Activated CD4-positive, alpha-beta T cell treated with anti-CD3 and anti-CD28 coated beads, Interleukin-2, Interleukin-4, amounts not matched to agents 100 ng/mL and 50 ng/mL, durations not matched to agents 16 hours and 8 hours (primary cell): ENCODE measurements at places on chromosomes 6 and 20.

DNA sequence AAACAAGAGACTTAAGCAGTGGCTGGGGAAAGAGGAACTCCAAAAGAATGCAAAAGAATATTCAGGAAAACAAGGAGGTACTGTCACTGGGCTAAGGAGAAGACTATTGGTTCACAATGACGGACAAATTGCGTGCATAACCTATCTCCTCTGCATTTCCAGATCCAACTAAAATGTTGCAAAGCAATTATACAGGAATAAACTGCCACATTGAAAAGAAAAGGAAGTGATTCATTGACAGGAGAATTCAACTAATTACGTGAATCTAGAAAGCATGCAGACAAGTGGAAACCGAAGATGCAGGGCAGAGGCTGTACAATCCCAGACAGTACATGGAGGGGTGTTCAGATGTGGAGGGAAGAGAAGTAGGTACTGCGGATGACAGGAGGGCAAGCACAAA, 152.8 kb upstream of the RIPOR2 start:
- DNase-seq, result no peak

GRCh38 chr6:123094795-123095194, 98.8 kb downstream of the CLVS2 start:
- no peak for DNase-seq

- peak; percentile 81 for DNase-seq
These were observed at the start of gene PFDN4 for GRCh38 chr20:54207743-54208547. Gene PFDN4, plus strand, starts transcription at chr20:54208087. Its CDS starts 14 bp downstream, at chr20:54208101.

DNA sequence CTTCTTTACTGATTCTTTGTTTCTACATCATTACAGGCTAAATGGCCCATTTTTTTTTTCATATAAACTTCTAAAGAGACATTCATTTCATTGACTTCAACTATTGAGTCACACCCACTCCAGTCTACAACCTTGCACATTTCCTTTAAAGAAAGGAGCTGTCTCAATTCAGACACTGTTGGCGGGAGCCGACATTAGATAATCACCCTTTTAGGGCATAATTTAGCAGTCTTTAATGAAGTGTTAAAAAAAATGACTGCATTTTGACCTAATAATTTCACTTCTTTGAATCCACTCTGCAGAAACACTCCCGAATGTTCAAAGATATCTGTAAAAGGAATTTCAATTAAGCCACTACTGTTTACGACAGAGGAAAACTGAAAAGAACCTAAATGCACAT, 1.5 kb downstream of the EPM2A start:
- DNase-seq, result no peak

GRCh38 chr6:41531591-41532582, 14.3 kb upstream of the FOXP4 start:
- peak; percentile 88 for DNase-seq

DNA sequence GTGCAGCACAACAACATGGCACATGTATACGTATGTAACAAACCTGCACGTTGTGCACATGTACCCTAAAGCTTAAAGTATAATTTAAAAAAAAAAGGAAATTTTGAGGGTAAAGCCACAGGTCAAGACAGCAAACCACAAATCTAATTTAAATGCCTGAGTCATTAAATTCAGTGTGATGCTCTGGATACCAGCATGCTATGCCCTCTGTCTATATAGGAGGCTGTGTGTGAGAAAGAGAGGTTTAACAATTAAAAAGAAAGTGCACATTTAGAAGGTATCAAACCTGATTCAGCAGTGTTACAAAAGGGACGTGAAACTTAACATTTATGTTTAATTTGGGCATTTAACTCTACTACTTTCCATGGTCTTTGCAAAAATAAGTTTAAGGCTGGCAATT, 276.3 kb downstream of the ADGRB3 start:
- DNase-seq, result no peak

DNA sequence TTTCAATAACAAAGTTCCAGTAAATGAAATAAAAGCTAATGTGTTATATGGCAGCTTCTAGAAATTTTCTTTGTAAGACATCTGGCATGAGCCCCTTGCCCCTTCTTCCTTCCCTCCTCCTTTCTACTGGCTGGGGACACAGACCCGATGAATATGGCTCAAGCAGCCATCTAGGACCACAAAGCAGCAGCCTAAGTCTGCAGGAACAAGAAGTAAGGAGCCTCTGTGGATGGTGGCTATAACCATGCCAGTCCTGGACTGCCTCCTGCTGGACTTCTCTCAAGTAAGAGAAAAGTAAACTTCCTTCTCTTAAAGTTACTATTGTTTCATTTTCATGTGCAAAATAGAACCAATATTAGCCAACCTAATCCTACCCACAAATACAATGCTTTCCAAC, 114.9 kb upstream of the DST start:
- DNase-seq, result no peak

DNA sequence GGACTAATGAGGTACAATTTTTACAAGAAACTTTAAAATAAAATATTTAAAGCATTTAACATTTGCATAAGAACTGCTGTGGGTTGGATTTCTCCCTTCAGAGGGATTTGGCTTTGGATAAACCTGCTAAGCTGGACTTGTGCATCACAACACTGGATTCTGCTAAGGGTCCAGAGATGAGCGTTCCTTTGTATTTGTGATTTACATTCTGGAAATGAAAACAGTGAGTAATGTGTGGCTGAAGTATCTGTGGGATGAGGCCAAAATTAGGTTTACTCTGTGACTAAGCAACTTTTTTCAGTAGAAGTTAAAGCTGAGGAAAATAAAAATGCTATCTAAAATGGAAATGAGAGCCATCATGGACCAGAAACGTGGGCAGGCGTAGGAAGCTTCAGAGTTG, 494.3 kb downstream of the EPM2A start:
- no peak for DNase-seq

- peak; percentile 75 for DNase-seq
These were observed 34.4 kb upstream of the FNDC1 start for GRCh38 chr6:159134701-159135364.

- no peak for DNase-seq
These were observed 308.5 kb downstream of the BMP7 start for GRCh38 chr20:56957737-56958553.

- DNase-seq, result no peak
These were observed 28.2 kb upstream of the ELMO2 start for GRCh38 chr20:46434597-46434996.

- no peak for DNase-seq
These were observed 17.1 kb upstream of the ADRM1 start for GRCh38 chr20:62285722-62286121.

DNA sequence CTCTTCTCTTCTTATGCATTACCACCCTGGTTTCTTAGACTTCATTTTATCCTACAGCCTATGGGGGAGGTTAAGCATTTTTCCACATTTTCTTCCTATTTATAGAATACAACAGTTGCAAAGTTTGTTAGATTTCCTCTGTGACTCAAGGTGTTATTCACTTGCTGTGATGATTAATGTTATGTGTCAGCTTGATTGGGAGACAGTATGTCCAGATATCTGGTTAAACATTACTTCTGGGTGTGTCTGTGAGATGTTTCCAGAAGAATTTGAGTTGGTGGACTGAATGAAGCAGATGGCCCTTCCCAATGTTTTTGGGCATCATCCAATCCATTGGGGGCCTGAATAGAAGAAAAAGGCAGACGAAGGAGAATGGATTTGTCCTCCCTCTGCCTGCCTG, 131.3 kb downstream of the C6orf118 start:
- no peak for DNase-seq

DNA sequence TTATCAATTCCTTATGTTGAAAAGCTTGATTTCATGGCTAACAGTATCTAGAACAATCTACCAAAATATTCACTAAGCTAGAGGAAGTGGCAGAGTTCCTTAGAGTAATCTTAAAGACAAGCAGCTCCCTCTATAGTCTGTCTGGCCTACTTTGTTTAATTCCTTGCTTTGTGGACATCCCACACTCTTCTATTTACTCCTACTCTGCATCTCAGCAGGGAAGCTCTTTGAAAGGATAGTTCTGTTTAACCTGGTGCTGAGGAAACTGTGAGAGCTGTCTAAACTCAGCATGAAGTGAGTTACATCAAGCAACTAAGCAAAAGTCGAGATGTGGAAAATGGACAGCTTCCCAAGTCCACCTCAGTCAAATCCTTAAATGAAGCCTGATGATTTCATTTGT, 4.3 kb downstream of the REV3L start:
- DNase-seq, result peak; percentile 50

DNA sequence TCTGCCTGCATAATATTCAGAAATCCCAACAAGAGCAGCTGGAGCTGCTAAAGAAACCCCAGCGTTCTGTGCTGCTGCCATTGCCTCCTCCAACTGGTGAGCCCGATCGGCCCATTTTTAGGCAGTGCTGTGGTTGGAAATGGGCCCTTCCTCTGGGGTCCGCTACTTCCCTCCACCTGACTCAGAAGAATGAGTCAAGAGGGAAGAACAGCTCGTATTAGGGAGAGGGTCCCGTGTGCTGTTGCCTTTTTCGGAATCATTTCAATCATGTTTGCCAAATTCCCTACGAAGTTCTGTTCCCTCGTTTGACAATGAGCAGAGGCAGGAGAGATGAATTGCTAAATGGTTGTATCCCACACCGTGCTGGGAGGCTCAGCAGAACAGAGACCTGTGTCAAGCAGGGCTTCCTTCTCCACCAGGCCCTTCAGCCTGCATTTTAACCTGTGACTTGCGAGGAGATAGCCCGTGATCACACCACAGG, 38.4 kb downstream of the THBS2 start:
- no peak for DNase-seq

- DNase-seq, result no peak
These were observed 102.6 kb downstream of the IBTK start for GRCh38 chr6:82144852-82145340.

DNA sequence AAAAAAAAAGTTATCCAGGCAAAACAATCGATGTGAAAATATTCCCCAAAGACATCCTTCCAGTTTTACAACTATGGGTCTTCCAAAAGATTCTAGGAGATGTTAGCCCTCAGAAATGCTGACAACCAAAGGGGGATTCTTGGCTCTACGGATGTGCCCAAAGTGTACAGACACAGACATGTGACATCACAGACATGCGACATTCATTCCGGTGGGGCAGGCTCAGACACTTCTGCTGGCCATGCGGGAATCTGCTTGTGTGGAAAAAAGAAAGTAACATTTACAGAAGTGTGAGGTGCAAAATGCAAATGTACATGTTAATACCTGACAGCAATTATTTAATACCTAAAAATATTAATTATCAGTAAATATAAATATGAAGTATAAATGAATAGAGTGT, 268.6 kb downstream of the FOXC1 start:
- DNase-seq, result no peak

DNA sequence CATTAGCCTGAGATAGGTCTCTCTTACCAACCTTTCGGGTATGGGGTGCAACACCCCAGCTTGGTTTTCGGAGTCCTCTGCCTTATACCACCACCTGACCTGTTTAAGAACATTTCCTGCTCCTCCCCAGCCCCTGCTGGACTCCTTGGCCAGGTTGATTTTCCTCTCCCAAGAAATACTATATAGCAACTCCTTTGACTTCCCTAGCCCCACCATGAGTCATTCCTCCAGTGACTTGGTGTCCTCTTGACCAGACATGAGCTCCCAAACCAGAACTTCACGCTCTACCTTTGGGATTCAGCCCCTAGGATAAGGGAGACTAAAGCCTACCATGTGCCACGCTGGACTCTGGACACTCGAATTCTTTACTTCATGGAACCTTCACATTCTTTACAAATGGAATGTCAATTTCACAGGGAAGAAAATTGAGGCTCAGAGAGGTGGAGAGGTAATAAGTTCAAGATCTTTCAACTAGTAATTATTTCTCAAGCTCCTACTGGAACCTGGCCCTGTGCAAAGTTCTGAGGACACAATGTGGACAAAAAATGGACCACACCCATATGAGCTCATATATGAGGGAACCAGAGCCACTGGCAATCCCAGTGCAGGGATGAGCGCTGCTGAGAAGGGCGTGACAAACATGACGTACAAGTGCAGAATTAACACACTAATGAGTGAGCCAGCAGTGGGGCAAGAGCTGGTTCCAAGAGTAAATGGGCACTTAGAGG, 48.2 kb downstream of the SIRPA start:
- DNase-seq, result no peak

- DNase-seq, result no peak
These were observed 453.8 kb downstream of the DOK5 start for GRCh38 chr20:54929191-54929590.
